NCI-H446 treated with DMSO at 0.1 percent for 48 hours (cell line): ENCODE measurements at places on chromosomes 1 and 21.

DNA sequence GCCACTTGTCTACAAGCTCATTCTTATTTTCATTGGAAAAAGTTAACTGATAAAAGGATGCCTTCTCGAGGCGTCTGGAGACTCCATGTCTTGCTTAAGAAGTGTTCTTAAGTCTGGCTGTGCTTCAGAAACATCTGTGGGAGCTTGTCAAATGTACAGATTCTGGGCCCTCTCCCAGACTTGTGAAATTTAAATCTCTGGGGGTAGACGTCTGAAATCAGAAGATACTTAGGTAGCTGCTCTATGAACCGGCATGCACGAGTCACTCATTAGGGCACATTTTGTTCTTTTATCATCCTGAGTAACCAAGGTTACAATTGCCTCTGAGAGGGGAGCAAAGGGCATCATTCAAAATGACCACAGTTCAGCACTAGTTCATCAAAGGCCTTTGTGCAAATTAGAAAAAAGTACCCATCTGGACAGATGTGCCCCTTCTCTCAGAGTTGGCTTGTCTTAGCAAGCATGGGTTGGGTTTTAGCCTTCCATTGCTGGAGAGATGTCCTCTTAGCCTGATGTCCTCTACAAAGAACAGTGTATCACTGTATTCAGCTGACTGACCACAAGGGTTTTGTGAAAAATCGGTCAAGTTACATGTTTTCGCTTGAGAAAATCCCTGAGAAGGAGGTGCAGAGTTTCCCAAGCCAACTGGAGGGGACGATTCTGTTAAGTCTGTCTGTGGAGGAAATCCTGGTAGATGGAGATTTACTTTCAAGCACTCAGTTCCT, 156.9 kb downstream of the ASTN1 start:
- no peak for DNase-seq

- no peak for DNase-seq
Measured at GRCh38 chr1:152739841-152740240, 18.0 kb upstream of the KPRP start.

DNA sequence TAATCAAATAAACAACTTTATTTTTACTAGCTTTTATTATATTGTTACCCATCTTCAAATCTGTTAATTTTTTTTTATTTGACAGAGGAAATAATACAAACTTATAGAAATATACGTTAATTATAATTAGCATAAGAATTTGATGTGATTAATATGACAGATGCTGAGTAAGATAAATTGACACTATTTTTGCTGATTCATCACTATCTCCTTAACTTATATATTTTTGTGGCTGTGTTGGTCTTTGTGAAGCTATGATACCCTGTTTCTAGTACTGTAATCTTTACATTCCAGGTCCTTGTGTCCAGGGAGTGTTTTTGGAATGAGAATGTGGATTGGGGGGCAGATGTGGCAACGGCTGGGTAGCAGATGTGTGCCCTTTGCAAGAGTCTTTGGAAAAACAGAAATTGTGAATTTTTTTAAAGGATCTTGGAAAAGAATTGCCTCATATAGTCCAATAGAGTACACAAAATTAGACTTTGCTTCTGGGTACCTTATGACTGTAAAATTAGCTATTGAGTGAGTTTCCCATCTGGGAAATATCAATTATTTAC, 102.6 kb downstream of the KCNK2 start:
- no peak for DNase-seq

DNA sequence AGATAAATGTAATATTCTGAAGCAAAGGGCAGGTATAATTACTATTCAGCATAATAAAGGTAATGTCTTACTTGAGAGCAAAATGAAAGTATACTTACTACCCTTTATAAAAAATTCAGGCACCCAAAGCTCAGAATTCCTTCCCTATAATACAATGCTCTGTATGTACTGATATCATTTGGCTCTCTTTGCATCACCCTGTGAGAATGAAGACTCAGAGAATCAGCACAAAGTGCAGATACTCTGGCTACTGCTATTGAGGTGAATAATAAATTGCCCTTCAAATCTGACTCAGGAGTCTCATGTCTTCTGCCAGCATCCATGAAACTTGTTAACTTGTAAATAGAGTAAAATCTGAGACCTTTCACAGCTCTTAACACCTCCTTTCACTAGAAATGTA, 108.5 kb upstream of the KCTD3 start:
- DNase-seq = no peak

DNA sequence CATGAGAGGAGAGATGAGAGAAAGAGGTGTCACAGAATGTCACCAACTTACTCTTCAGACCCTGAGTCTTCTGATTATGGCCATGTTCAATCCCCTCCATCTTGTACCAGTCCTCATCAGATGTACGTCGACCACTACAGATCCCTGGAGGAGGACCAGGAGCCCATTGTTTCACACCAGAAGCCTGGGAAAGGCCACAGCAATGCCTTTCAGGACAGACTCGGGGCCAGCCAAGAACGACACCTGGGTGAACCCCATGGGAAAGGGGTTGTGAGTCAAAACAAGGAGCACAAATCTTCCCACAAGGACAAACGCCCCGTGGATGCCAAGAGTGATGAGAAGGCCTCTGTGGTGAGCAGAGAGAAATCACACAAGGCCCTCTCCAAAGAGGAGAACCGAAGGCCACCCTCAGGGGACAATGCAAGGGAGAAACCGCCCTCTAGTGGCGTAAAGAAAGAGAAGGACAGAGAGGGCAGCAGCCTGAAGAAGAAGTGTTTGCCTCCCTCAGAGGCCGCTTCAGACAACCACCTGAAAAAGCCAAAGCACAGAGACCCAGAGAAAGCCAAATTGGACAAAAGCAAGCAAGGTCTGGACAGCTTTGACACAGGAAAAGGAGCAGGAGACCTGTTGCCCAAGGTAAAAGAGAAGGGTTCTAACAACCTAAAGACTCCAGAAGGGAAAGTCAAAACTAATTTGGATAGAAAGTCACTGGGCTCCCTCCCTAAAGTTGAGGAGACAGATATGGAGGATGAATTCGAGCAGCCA, 8.0 kb downstream of the ELOA start:
- no peak for DNase-seq

- no peak for DNase-seq
Measured at GRCh38 chr1:229410370-229410691, 23.6 kb downstream of the ACTA1 start.

GRCh38 chr1:92822879-92823278, 9.0 kb upstream of the RPL5 start:
- no peak for DNase-seq

DNA sequence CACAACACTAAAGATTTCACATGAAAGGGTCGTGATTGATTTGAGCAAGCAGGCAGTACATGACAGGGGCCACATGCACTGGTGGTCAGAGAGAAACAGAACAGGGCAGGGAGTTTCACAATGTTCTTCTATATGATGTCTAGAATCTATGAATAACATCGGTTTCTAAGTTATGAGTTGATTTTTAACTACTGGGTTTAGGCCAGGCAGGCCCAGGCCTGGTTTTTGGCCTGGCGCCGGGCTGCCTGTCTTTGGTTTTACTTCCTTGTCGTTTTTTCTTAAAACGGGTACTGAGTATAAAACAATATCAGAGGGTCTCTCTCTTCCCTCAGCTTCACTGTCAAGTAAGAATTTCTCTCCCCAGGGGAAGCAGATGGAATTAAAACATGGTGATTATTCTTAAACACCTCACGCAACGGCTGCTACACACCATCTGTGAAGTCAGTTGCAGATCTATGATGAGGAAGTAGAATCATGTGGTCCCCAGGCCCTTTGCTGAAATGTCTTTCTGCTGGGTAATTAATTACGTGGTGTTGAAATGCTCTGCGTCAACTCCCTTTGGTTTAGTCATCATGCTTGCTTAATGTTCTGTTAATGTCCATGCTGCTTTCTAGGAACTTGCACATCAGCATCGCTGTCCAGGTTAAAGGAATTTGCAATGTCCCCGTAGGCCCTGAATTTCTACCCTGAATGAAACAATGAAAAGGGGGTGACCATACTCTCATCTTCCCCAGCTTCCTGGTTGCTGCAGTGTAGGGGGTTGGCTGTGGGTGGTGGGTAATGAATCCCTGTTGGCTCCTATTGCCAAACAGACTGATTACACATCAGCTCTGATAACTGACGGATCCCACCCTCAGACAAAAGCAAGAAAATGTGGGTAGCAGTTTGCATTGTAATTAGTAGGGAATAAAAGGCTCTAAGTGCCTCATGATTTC, 70.3 kb downstream of the SERINC2 start:
- peak; percentile 48 for DNase-seq

DNA sequence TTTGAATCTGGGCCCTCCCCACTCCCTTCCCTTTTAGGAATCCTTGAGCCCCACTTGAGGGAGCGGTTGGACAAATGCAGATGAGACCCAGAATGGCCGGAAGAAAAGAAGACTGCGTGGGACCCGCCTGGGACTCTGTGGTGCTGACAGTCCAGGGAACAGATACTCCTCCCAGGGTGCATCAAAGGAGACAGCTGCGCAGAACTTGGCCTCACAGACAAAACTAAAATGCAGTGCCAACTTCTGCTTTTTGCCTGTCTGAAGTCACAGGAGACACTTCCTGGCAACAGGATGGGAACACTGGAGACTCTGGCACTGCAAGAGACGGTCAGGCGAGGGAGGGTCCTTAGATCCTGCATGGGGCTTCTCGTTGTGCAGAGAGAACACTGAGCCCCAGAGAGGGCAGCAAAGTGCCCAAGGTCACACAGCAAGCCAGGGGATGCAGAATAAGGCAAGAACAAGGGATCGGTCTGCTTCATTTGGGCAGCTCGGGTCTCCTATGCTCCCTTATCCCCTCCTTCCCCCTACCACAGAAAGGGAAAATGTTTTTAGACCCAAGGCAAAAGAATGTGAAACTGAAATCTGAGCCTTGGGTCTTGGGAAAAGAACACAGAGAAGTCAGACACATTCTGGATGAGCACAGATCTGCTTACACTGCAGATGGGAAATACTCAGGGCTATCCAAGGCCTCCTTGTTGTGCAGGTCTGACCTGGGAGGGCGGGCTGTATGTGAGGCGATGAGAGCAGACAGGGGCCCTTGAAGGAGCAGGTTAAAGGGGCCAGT, 182.4 kb downstream of the TRABD2B start:
- DNase-seq = no peak

DNA sequence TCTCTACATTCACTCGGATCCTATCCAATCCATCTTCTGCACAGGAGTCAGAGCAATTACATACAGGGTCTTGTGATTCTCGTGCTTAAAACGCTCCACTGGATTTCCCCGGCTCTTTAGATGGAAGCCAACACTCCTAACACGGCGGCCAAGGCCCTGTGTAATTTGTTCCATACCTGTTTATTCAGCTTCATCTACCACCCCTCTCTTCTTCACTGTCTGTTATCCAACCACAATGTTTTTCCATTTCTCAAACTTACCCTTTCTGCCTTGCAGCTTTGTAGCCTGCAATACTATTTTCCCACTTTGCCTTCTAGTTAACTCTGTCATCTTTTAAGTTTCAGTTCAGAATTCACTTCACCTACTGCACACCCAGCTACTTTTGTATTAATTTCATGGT, 249.6 kb upstream of the USP25 start:
- no peak for DNase-seq

DNA sequence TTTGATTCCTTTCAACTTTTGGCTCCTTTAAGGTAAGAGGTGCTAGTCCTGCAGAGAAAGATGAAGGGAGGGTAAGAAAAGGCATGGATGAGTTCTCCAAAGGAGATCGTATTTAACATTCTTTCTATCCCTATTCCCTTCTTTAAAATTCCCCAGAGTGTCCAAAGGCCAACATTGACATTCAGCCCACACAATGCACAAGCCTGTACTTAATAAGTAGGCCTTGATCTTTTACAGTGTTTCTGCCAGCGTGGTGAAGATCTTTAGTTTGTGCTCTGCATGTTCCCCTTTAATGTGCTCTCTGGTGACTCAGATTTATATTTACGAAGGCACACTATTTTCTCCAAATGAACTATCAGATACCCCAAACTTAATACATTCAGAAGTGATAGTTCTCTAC, 582.5 kb upstream of the RGS18 start:
- DNase-seq = no peak

GRCh38 chr1:244865028-244865371, 657 bp upstream of the HNRNPU start:
- no peak for DNase-seq

DNA sequence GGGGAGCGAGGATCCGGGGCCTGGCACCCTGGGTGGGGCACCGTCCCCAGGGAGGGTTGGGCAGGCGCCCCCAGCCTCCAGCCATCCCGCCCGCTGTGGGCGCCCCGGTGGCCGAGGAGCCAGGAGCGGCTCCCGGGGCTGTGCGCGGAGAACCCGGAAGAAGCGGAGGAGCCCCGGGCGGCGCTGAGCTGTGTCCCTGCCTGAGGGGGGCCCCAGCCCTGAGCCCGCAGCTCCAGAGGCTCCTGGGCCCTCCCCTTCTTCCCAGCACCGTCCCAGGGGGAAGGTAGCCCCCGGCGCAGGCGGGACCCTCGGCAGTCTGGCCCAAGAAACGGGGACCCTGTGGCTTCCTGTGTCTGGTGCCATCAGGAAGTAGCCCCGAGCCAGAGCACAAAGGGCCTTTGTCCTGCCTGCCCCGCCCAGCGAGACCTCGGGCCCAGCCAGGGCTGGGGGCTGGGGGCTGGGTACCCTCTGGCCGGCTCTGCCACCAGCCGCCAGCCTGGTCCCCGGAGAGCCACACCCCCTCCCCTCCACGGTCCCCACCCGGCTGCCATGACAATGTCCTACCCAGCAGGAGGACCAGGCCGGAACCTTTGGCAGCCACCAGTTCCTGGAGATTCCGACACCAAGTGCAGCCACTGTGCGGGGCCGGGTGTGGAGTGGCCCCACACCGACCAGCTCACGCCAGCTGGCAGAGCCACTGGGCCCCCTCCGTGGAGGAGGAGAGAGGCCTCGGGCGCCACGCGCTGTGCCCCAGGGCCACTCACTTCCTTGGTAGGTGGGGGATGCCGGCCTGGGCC, 15.6 kb upstream of the TTLL10 start:
- no peak for DNase-seq

- DNase-seq = no peak
Measured at GRCh38 chr1:98405581-98406074, 255.9 kb upstream of the SNX7 start.

DNA sequence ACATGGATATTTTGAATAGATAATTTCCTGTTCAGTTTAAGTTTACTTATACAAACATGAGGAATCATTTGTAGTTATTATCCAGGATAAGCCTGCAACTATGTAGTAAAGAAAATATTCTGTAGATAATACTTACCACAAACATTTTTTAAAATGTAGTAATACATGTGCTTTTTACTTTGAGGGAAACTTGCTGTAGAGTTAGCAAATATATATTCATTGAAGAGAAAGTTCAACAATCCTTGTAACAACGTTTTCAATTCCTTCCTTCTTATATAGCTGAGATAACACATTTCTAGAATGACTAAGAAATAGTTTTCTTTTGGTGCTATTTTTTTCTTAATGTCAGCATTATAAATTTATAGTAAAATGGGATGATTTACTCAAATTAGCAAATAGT, 664.6 kb upstream of the ADAMTS5 start:
- DNase-seq = no peak

DNA sequence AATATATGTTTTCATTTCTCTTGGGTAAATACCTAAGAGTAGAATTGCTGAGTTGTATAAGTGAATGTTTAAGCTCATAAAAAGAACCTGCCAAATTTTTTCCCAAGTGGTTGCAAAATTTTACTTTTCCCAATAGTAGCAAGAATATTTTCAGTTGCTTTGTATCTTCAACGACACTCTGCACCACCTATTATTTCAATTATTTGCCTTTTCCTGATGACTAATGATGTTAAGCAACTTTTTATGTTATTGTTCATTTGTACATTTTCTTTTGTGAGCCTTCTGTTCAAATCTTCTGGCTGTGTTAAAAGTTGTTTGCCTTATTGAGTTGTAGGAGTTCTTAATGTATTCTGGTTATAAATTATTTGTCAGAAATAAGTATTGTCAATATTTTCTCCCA, 299.1 kb upstream of the NRIP1 start:
- no peak for DNase-seq

- DNase-seq = no peak
Measured at GRCh38 chr1:80523861-80524260, 1276.9 kb upstream of the ADGRL2 start.

- DNase-seq = no peak
Measured at GRCh38 chr1:92486251-92487077, at the start of gene GFI1. GFI1 (minus strand) TSS chr1:92486925; CDS start chr1:92483487, 3,438 bp downstream.
